Kasumi-1 (cell line): ENCODE measurements at places on chromosomes 2 and 18.

DNA sequence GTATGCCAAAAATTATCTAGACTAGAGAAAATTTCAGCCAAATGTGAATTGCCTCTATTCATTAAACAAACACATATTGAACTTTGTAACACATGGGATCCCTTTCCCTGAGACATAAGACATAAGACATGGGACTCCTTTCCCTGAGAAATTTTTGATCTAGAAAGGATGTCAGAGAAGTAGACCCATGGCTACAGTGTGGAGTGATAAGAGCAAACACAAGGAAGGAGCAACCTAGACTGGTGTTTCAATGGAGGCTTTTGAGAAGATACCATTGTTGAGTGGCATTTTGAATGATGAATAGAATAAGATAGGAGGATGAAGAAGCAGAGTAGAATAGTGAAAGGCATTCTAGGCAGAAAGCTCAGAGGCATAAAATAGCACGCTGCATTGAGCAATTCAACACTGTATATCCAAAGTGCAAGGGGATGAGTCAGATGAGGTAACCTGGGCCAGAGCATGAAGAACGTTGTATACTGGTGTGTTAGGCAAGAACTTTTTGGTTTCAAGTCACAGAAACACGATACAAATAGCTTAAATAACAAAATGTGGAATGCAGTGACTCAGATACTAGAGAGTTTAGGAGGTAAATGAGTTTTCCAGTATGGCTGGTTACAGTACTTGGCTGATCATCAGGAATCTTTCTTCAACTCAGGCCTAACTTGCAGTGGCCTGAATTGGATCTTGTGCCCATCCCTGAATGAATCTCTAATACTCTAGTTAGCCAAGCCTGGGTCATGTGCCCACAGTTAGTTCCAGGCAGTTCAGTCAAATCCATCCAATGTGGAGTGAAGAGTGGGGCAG lies 129.8 kb upstream of the TANK start:
- no peak for DNase-seq

DNA sequence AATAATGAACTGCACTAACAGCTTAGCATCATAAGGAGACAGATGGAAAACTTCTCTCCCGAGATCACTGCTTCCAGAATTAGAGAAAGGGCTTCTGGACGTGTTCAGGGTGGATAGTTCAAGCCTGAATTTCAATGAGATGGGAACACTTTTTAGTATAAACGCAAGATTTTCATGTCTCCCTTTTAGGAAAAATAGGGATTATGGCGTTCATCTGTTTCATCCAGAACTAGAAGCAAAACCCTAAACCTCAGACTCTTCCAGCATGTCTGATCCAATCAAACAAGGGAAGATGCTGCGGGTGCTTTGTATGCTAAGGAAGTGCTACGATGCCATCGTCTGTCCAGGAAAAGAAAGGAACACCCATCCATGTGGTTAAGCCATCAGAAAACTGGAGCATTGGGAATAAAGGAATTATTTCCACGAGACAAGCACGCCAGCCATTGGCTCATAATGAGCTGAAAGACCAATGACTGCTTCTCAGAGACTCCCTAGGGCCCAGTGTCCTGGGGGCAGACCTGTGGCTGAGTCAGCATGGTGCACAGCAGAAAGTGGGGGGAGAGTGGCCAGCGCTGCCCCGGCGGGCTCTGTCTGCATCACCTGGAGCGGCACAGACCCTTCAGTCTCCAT lies 65.9 kb upstream of the AFF3 start:
- no peak for DNase-seq

DNA sequence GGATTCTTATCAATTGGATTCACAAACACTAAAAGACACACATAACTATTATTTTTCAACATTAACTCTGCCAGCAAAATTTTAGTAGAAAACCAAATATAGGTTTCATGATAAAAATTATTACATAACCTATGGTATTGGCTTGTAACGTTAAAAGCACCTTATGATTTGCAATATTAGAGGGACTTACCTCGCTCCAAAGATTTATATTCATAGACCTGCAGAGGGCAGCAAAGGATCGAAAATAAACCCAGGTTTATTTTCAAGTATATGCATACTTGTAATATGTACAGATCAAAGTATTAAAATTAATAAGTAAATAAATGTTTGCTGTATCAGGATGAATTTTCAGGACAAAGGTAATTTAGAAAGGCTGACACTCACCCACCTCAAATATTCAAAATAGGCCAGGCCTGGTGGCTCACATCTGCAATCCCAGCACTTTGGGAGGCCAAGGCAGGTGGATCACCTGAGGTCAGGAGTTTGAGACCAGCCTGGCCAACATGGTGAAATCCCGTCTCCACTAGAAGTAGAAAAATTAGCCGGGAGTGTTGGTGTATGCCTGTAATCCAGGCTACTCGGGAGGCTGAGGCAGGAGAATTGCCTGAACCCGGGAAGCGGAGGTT lies 45.3 kb downstream of the LRPPRC start:
- DNase-seq, result peak; percentile 68

GRCh38 chr2:196954001-196954400 lies 27.5 kb upstream of the PGAP1 start:
- no peak for DNase-seq

GRCh38 chr2:170152421-170152820 lies 25.5 kb upstream of the MYO3B start:
- no peak for DNase-seq

DNA sequence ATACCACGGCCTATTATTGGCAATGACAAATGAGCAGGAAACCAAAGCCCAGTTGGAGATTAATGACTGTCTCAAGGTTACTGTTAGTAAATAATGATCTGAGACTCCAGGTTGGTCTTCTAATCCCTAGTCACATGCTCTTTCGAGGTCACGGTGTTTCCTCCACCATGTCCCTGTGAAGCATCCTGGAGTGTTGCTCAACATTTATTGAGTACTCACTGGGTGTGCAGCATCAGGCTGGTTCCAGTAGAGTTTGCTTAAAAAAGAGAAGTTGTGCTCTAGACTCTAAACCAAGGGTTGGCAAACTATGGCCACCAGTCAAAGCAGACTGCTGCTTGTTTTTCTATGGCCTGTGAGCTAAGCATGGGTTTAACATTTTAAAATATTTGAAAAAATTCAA lies 263.8 kb upstream of the ATP5MC3 start:
- peak; percentile 94 for DNase-seq

DNA sequence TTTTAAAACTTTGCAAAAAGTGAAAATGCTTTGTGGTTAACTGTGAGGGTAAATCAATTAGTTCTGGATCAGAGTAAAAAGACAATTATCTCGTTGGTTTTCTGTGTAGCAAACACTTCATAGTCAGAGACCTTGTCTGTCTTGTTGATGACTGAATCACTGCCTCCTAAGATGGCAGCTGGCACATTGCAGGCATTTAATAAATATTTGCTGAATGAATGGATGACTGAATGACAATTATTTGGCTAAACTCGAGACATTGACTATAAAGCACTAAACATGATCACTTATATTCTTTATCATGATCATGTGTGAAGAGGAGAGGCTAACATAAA lies 96.2 kb downstream of the MAIP1 start:
- DNase-seq, result no peak

DNA sequence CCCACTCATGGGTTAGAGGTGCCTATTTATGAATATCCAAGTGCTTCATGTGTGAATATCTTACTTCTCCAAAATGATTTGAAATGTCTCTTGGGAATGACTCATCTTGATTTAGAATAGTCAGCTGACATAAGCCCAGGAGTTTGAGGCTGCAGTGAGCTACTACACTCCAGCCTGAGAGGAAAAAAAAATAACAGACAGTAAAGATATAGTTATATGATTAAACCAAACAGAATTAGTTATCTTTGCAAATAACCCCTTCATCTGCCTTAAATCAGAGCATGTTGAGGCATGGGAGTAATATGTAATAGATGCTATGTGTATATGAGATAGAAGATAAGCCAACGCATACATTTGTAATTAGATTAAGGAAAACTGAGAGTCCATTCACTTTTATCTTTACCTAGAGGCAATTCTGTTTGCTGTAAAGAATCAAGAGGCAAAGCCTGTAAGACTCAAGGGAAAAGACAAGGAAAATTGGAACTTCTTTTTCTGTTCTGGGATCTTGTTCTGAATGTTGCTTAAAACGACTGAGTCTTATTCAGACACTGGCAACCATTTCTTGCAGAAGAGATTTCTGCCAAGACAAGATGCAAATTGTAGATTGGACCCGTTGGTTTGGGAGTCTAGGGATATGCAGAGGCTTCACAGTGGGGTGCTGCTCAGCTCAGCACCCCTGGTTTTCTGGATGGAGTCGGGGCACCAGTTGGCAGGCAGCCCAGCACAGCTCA lies 104.4 kb downstream of the LIPG start:
- DNase-seq, result no peak

DNA sequence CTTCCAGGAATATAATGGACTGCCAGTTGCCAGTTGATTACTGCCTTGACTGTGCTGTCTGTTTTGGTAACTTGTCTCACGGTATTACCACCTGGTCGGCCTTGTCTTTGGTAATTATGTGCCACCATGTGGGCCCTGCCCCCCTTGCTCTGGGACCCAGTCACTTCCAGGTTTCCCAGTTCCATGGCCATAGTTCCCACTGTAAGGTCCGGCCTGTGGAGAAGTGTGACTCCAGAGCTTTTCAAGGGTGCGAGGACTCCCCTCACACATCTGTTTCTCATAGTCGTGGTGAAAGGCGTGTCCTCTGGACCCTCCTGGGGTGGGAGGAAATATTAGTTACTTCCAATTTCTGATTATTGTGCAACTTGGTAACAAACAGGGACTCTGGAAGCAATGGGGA lies 150.5 kb downstream of the SEPTIN10 start:
- no peak for DNase-seq

- DNase-seq, result peak; percentile 3
Measured at GRCh38 chr2:227125506-227125905, 38.5 kb downstream of the COL4A4 start.

GRCh38 chr2:159322419-159322818 lies 35.9 kb upstream of the WDSUB1 start:
- DNase-seq, result no peak

- no peak for DNase-seq
Measured at GRCh38 chr18:1302861-1303260, 398.2 kb downstream of the ADCYAP1 start.

GRCh38 chr2:20667151-20667530 lies 197 bp downstream of the GDF7 start:
- no peak for DNase-seq

DNA sequence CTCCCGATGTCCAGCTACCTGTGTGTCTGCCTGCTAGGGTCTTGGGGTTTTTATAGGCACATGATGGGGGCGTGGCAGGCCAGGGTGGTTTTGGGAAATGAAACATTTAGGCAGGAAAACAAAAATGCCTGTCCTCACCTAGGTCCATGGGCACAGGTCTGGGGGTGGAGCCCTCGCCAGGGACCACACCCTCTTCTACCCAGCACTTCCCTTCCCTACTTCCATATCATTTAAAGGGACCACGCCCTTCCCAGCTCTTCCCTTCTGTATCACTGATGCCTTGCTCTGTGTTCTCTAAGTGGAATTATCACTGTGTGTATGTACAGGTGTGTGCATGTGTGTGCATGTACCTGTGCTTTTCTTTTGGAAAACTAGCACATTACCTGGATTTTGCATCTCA lies 6.3 kb downstream of the UGT1A1 start:
- no peak for DNase-seq

DNA sequence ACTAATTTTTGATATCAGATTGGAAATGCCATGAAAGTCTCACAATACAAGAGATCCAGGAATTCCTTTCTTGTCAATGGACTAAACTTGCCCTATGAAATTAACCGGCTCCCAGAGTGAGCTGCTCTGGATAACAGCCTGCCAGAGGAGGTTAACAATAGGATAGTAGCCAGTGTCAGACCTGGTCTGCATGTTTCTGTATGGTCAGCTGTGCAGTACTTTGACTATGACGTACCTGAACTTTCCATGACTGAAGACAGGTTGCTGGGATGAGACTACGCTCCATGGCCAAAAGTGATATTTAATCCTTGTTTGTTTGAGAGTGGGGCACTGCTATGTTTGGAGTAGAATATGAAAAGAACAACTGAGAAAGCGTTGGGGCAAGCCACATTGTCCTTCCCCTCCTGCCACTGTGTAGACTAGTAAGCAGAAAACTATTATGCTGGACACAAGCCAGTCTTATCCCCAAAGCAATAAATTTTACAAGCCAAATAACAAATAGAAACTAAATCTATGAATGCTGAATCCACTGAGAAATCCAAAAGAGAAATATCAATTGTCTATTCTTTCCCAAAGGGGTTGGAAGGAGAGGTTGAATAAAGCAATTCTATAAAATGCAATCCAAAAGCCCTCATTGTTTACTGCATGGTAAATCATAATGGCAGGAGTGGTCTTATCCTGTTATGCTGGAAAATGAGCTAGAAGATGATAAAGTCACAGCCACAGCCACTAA lies 115.5 kb upstream of the CYP26B1 start:
- DNase-seq, result no peak

DNA sequence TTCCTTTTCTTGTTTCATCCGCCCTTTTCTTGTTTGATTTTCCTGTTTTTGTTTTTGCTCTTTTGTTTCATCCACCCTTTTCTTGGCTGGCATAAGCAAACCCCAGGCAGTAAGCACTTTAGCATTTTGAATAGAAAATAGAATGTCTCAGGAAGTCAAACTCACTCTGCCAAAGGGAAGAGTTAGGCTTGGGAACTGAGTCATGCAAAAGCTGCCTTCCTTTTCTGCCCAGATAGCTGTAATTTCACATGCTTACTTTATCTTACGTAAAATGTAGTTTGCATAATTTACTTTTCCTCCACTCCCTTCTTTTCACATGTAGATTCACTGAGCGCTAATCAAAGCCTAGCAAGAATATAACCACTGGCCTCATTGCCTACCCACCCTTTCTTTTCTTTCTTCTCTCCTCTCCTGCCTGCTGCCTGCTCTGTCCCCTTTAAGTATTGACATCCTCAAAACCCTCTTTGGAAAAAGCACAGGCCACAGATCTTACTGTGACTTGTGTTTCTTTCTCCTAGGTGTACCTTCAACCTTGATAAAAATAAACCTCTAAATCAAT lies 48.4 kb downstream of the CNGA3 start:
- no peak for DNase-seq

- DNase-seq, result peak; percentile 86
Measured at GRCh38 chr2:195490319-195490718, 166.7 kb upstream of the SLC39A10 start.

GRCh38 chr2:83951378-83951947 lies 507.6 kb downstream of the SUCLG1 start:
- DNase-seq, result no peak

DNA sequence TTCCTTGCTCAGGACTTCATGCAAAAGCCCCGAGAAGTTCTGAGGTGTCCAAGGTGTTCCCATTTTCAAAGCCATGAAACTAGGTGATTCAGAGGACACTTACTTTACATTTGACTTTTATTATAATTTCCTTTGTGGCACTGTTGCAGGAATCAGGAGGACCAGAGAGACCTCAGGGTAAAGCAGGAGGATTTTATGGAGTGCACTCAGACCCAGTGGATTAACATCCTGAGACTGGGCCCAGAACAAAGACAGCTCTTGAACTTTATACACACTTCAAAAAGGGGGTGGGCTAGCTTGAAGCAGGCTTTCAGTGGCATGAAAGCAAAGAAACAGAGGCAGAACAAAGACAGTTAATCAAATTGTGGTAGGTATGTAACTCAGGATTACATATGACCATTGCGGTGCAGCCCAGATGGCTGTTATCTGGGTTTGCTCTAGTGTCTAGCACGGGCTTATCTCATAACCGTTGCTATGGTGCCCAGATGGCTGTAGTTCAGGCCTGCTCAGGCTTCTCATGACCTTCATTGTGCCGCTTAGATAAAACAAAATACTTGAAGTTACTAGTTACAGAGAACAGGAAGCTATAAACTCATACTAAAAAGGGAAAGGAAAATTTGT lies 39.4 kb downstream of the TMEM182 start:
- no peak for DNase-seq

GRCh38 chr18:28855524-28855923 lies 678.6 kb upstream of the CDH2 start:
- no peak for DNase-seq
